NCI-H1417 (cell line): ENCODE measurements at places on chromosomes 2 and 18.

DNA sequence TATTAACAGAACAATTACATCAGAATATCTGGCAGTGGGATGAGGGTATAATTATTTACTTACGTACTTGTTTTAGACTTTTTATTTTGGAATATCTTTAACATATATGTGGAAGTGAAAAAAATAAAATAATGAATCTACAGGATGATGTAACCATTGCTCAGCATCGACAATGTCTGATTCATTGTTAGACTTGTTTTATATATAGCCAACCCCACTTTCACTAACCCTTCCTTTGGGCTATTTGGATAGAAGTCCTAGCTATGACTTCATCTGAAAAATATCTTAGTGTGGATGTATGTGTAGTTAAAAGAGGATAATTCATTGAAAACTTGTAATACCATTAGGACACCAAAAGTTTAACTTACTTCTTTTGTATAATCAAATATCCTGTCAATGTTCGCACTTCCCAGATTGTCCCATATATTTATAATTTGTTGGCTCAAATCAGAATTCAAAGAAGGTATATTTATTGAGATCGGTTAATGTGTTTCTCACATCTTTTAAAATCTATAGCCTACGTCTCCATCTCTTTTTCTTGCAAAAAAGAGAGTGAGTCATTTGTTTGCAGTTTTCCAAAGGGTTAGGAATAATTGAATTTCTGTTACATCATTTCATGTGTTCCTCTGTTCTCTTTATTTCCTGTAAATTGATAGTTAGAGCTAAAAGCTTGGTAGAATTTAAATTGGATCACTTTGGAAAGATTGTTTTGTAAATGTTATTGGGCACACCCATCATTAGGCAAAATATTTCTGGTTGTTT is 506.1 kb upstream of the FAM98A start:
- no peak for DNase-seq

DNA sequence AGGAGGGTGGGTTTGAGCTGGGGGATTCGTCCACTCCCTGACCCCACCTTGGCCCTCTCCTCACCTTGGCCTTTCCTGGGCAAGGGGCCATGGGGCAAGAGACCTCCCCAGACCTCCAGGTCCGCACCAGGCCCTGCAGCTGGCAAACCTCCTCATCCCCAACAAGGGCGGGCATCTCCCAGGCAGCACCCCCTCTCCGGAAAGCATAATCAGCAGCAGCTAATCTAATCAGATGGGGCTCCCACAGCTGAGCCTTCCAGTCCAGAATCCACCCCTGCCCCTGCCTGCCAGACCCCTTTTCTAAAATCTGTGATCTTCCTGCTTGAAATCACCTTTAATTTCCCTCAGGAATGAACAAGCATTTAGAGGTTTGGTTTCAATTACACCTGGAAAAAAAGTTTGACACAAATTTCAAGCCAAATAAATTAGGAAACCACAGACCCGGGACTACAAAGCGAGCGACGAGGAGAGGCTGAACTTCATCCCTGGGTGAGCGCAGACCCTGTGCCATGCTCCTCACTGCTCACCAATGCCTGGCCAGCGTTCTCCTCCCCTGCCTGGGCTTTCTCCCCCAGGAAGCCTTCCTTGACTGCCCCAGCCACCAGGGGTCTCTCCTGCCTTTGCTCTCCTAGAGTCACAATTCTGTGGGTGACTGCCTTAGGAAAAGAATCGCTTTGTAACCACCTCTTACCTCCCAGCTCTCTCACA is 143.0 kb upstream of the MYCN start:
- DNase-seq, result no peak

GRCh38 chr2:134436706-134437105 is 182.8 kb downstream of the MGAT5 start:
- DNase-seq, result no peak

DNA sequence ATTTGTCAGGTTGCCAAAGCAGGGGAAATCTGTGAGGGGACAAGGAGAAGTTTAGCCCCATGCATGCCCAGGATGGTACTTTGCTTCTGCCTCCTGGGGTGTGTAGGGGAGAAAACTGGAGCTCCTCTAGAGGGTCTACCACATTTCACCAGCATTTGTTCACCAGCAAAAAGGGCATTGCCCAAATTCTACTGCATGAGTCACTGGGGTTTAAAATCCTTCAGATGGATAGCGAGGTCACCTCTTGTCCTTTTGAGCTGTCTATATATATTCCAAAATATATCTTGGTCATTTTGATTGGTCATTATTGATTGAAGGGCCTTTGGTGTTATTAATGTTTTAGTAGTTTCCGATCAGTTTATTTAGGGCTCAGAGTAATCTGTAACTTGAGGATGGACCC is 18.7 kb downstream of the FHOD3 start:
- no peak for DNase-seq

DNA sequence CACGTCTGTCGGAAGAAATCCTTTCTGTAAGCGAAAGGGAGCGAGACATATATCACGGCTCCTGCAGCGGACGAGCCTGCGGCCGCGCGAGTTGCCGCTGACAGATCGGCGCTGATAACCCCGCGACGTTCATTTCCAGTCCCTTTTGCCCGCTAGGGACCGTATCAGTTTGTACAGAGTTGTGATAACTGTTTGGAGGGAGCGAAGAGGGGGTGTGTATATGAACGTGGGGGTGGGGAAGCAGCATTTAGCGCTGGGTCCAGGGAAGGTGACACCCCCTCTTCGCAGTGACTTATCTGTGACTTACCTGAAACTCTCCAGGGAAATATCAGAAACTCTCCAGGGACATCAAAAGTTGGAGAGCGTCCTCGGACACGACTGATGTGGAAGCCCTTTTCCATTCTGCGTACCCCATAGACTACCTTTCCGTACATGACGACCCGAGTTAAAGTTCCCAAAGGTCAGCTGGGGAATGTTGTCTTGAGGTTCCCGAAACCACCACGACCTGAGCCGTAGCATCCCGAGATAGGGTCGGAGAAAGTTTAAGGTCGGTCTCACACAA is 948 bp upstream of the GATA6 start:
- DNase-seq, result no peak

DNA sequence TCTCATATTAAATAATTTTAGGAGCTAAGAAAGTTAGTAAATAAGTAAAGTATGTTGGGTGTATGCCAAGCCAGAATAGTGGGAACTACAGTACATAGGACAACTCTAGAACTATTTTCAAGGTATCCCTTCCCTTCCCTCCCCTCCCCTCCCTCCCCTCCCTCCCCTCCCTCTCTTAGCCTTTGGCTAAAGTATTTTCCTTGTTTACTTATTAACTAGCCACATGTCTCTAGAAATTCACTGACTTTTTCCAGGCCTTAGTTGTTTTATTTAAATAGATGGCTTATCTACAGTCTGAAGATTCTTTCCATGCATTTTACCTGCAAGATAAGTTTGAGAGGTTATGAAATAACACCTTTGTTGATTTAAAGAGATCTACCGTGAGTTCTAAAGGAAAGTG is 402.1 kb downstream of the PARD3B start:
- DNase-seq, result no peak

GRCh38 chr2:23509596-23510292 is 124.8 kb downstream of the KLHL29 start:
- no peak for DNase-seq

DNA sequence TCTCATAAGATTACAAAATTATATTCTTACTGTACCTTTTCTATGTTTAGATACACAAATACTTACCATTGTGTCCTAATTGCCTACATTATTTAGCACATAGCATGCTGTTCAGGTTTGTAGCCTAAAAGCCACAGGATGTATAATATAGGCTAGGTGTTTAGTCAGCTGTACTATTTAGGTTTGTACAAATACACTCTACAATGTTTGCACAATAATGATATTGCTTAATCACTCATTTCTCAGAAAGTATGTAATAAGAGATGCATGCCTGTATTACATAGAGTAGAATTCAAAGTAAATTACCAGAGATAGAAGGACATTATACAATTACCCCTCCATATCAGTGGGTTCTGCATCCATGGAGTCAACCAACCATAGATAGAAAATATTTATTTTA is 201.1 kb upstream of the COL3A1 start:
- DNase-seq, result peak; percentile 39

DNA sequence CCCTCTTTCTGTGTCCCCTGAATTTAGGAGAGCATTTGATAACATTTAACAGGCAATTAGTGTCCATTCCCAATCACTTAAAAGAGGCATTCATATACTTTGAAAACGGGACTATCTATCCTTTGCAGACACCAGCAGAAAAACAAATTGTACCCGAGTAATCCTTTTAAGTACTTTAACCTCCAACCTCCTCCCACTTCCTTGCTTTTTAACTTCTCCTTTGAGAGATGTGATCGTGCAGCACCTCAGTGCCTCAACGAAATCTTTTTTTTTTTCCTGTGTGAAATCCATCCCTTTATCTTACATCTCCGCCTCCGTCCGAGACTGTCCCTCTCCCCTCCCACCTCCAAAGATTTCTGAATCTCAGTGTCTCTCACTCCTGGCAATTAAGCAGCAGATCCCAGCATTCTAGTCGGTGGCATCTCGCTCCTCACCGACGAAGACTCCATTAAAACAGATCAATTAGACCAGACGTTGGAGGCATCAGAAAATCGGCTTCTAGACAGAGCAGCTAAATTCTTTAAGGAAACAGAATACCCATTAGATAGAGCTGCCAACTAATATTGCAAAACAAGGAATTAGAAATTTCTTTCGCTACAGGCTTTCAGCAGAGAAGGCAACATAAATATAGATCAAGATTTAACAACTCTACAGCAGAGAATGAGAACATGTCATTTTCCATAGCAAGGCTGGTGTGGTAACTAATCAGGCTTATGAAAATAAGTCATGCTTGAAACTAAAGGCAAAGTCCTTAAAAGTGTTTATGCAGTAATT is 1.9 kb upstream of the TMEFF2 start:
- peak; percentile 30 for DNase-seq

- DNase-seq, result no peak
Measured at GRCh38 chr18:26021061-26021754, 69.2 kb downstream of the SS18 start.

- DNase-seq, result no peak
Measured at GRCh38 chr2:44136252-44136651, 32.4 kb upstream of the PPM1B start.

GRCh38 chr18:36366994-36367839 is 69.7 kb downstream of the FHOD3 start:
- no peak for DNase-seq

- no peak for DNase-seq
Measured at GRCh38 chr2:33512112-33512511, 35.7 kb downstream of the RASGRP3 start.

- DNase-seq, result no peak
Measured at GRCh38 chr2:159753797-159754196, 41.5 kb downstream of the MARCHF7 start.

- no peak for DNase-seq
Measured at GRCh38 chr2:207332480-207333212, 166.9 kb upstream of the KLF7 start.

GRCh38 chr2:101330253-101330933 is 21.9 kb upstream of the RNF149 start:
- no peak for DNase-seq

- no peak for DNase-seq
Measured at GRCh38 chr2:109513749-109514588, 99.8 kb downstream of the SEPTIN10 start.

GRCh38 chr18:48929941-48930713 is 20.6 kb downstream of the SMAD7 start:
- no peak for DNase-seq
